ENCODE measurements at places on chromosomes 11 and 22. TPM values are rescaled to one million over a fixed set of nuclear protein-coding genes. Genes with fewer than 3 reads are reported as not detected.
A peak's percentile ranks its signal among the peaks of the same experiment; 100 is the strongest.

CAVIN3 gene
- total RNA-seq: 2.7 TPM

SYNGR1 gene
- 0.77 TPM for total RNA-seq

TRAF6 gene
- total RNA-seq: 15.0 TPM

UNC93B1 gene
- 34.3 TPM for total RNA-seq

TSPAN32 gene
- 77.6 TPM for total RNA-seq

FAT3 gene
- total RNA-seq: not detected

LUZP2 gene
- not detected for total RNA-seq

GRCh38 chr11:88535916-88536547 lies 198.5 kb upstream of the CTSC start:
- no peak for DNase-seq

- no peak for DNase-seq
These were observed 5.7 kb downstream of the TSKU start for GRCh38 chr11:76788661-76789442.

DNA sequence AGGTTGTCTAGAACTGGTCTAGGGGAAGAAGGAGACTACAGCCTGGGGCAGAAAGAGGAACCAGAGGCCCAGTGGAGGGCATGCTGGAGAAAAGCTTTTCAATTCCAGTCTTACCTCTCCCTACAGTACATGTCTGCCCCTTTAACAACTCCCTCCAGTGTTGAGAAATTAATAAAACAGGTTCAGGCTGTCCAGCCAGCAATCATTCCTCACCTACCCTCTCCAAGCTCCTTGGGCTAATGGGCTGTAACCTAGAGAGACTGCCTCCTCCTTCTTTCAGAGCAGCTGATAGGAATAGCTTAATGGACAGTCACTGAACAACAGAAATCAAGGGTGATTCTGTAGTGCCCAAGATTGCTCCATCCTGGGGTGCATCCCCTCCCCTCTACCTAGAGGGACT lies 8.8 kb downstream of the SLC35F2 start:
- DNase-seq: no peak

- DNase-seq: peak; percentile 39
These were observed 7.3 kb downstream of the APOBEC3B start for GRCh38 chr22:38989466-38989865.

GRCh38 chr11:46386005-46386578 lies 4.6 kb downstream of the MDK start:
- DNase-seq: no peak

- no peak for DNase-seq
These were observed 78.5 kb downstream of the TMEM135 start for GRCh38 chr11:87116185-87116584.

- no peak for DNase-seq
These were observed 95.4 kb downstream of the EXT2 start for GRCh38 chr11:44190883-44191230.

DNA sequence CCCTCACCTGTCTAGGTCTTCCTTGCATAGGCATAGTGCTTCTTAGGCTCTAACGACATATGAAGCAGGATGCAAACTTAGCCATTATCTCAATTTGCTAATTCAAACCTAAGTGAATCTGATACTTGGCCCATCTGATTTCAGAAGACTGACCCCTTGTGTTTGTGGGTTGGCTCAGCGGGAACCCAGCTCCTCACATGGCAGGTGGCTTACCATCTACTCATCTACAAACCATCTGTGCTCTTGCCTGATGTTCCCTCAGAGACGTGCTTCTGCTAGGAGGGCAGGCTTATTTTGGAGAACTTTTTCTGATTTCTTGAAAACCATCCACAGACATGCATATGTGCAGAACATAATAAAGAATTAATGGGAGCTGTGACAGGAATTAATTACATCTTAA lies 15.2 kb downstream of the ELMOD1 start:
- no peak for DNase-seq

DNA sequence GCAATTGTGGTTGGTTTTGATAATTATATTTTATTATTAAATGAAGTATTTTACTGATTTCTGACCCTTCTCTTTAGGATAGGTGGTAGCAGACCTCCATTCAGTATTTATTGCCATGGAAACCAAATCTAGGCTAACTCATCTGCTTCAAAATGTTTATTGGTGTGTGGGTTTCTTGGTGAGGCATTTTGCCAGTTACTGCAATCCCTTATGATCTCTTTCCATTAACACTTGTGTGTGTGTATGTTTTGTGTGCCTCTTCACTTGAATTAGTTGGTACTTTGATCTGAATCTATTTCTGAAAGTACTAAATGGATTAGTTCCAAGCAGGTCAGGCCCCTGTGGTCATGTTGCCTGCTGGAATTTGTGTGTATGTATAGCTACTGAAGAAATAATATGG lies 184.4 kb upstream of the C11orf87 start:
- DNase-seq: no peak

DNA sequence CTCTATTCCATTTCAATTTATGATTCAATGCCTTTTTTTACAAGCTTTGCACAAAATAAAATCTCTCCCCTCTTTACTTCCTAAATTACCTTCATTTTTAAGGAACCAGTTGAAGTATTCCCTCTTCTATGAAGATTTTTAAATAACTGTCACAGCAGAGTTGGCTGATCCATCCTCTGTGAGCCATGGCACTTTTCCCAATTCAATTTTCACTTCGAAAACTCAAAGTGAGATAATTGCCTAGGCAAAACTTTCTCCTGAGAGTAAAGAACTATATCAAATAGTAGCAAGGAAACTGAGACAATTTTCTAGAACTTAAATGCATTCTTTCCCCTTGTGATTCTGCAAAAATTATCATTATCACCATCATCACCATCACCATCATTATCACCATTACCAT lies 259.9 kb upstream of the ARHGAP20 start:
- DNase-seq: no peak

GRCh38 chr11:93844568-93844967 lies 5.8 kb downstream of the VSTM5 start:
- no peak for DNase-seq

DNA sequence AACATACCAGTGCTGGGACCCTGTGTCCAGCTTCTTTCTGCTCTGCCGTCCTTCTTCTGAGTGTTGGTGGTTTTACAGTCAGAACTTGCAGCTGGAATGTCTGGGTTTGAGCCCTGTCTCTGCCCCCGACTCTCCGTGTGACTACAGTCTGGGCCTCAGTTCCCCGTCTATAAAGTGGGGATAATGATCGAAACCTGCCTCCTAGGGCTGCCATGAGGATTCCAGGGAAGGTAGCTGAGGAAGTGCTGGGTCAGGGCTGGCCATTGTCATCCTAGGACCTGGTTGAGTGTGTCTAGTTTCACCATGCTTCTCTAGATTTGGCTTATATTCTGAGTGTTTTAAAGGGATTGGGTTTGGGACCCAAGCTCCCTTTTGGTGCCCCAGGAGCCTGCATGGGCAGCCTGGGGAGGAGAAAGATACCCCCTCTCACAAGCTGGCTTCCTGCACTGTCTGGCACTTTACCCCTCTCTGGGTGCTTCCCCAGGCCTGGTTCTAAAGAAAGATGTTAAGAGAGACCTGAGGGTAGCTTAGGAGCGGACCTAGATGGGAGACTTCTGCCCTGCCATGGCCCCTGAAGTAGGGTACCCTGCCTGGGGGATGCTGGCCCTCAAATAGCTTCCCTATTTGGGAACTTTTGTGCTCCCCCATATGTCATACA lies 49.9 kb downstream of the TSPAN18 start:
- DNase-seq: no peak

- DNase-seq: no peak
These were observed 181.3 kb downstream of the IGLL1 start for GRCh38 chr22:23398701-23399366.

DNA sequence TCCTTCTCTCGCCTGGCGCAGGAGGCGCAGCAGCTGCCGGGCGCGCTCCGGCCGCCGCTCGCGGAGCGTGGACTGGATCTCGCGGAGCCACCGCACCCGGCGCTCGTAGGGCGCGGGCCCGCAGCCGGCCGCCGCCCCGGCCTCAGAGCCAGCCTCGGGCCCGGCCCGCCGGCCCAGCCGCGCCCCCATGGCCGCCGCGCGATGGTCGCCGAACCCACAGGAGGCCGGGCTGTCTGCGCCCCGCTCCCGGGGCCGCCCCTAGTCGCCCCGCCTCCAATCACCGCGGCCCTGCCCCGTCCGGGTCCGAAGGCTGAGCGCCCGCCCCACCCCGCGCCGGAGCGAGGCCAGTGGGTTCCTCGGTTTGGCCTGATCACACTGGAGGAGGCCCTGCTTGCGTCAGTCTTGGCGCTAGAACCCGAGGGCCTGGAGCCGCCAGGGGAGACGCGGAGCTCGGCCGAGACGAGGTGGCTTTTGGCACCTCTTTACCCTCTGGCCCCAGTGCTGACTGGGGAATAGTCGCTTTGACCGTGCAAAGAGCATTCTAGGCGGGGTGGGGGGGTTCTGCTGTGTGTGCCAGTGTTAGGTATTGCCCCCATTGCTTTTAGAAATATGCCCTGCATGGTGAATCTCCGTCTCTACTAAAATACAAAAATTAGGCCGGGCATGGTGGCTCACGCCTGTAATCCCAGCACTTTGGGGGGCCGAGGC lies at the start of gene LRRC75B:
Gene LRRC75B, minus strand, starts transcription at position 223 of the 708 bp plus-strand sequence. Its CDS starts 34 bp downstream, at position 189.
- no peak for DNase-seq

DNA sequence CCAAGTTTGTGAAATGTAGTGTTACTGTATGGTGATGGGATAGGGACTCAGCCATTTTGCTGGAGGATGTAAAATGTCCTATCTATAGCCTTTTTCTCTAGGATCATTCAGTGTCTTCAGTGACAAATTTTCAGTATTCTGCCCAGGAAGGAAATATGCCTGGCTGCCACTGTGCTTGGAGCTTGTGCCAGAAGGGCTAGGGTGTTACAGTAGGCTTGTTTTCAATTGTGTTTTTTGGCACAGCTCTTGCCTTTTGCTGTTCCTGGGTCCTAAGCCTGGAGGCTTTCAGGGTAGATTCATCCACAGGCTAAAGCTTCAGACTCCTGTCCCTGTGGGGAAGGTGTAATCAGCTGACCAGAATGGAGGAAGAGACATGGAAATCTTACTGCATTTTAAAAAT lies 22.0 kb upstream of the PHOX2A start:
- no peak for DNase-seq

DNA sequence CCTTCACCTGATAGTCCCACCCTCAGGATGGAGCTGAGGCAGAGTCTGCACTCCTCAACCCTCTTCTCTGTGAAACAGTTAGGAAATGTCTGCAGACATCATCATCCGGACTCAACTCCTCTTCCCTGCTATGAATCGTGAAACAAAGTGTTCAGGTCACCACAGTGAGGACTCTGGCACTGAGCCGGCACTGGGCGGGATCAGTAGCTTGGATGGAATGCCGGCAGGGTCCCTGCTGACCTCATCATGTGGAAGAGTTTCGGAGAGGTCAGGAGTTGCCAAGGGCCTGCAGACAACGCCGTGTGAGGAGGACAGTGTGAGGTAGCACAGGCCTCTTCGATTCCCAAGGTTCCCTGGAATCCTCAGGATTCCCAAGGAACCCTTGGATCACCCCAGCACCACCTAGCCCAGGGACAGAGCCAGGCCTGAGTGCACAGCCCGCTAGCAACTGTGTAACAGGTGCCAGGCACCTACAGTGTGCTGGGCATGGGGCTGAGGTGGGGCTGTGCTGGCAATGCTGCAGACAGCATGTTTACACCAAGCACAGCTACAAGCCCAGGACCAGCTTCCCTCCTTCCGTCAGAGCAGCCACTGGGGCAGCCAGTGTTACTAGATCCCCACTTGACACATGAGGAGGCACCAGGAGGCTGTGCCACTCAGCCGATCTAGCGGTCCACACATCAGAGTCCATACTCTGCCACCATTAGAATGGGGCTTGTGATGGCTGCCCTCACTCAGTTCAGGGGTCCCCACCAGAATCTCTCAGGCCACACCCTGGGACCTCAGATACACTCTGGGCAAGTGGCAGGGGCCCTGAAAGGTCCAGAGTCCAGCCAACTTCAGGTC lies 693 bp upstream of the LINC01488 start:
- no peak for DNase-seq

- DNase-seq: no peak
These were observed 8.9 kb upstream of the ST3GAL4 start for GRCh38 chr11:126346586-126346940.

GRCh38 chr11:57321388-57322255 lies 3.1 kb downstream of the TNKS1BP1 start:
- DNase-seq: no peak

DNA sequence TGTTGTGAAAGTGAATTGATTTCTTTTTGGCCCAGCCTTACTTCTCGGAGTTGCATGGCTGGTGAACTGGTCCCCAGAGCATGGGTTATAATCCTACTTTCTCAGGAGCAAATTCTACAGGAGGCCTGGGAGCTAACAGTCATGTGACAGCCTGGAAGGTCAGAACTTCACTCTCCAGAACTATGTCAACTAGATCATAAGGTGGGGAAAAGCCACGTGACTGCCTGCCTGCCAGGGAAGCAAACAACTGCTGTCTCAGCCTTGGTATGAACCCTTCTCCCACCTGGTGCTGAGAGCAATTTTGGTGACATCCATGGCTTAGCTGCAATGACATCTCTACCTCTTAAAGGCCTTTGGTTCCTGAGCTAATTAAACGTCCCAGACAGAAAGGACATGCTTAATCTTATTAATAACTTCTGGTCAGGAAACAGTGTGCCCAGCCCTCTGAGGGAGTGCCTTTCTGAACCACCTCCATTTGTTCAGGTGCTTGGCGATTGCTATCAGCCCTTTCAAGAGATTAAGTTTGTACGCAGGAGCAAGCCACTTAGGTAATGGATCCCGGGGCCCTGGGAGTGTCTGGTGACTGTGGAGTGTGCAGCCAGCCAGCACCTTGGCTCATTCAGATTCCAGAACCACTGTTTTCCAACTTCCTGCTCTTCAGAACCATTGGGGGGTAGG lies 1.4 kb upstream of the CREB3L1 start:
- DNase-seq: no peak

DNA sequence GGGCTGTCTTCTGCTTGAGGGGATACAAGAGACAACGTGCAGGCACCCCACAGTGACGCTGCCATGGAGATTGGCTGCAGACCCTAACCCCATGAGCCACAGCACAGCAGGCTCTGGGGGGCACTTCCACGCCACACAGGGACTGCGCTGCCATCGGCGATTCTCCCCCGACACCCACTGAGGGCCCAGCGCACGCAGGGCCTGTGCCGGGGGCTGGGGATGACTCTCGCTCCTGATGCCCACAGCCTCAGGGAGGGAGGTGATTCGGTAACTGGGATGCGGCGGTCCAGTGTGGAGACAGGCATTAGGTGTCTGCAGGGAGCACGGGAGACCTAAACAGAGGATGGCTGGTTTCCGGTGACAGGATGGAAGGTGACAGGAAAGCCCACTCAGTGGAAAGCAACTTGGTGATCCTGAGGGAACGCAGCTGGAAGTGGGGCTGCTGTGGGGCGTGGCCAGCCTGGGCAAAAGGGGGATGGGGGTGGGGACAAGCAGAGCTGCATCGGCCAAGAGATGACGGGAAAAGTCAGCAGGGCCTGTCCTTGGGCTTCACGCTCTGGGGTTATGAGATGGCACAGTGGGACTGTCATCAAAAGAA lies 37.7 kb downstream of the EFCAB6 start:
- no peak for DNase-seq

- no peak for DNase-seq
These were observed 59.0 kb downstream of the SYN3 start for GRCh38 chr22:32999039-32999815.

- no peak for DNase-seq
These were observed 42.3 kb downstream of the IGF2 start for GRCh38 chr11:2096919-2097301.

- no peak for DNase-seq
These were observed 3.1 kb downstream of the RPS19BP1 start for GRCh38 chr22:39529487-39529851.

Data from activated CD4-positive, alpha-beta T cell treated with anti-CD3 and anti-CD28 coated beads, Interleukin-2, amount 10 ng/mL, durations not matched to agents 7 days and 5 days (primary cell).